ENCODE measurements at places on chromosomes 1 and 21.

DNA sequence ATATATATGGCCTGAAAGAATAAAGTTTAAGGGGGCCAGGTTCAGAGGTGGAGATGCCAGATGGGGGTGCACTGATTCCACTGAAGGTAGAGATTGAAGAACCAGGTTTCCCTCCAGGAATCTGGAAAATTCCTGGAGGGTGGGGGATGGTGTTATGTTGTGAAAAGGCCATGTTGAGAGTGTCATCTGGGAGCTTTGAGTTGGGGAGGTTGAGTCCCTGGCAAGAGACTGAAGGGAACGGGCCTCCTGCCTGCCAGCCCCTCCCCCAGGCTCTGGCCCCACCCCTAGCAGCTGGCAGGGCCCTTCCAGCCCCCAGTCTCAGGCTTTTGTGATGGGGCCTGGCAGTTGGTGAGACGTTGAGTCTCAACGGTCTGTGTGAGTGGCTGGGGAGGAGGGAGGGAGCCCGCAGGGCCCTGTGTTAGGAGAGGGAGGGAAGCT is 4.1 kb downstream of the PTPRU start:
- no peak for DNase-seq

DNA sequence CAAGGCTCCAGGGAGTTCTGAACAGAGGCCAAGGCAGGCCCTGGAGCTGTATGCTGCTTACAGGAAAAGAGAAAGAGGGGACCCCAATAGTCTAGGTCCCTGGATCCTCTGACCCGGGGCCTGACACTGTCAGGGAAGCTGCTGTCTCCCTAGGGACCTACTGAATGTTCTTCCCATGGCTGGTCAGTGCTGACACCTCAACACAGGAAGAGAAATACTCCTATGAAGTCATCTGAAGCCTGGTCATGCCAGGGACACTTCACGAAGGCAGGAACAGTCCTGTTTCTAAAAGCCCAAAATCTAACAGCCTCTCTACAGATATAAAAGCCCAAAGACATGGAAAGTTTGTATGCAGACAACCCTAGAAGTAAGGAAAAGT is 1.7 kb upstream of the LAD1 start:
- no peak for DNase-seq

DNA sequence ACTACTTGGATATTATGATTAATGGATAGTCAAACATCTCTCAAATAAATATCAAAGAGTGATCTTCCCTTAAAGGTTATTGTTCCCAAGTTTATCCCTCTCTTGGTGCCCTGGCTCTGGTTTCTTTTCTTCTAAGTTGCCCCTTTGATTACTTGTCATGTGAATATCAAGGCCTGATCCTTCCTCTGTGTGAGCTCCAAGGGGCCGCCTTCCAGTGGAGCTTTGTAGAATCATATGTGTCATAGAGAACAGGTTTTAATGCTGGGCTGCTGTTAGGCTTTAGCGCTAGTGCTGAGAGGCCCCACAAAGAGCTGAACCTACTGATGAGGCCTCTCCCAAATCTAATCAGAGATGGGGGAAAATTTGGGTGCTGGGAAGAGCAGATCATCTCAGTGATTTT is 25.5 kb downstream of the UCK2 start:
- no peak for DNase-seq

DNA sequence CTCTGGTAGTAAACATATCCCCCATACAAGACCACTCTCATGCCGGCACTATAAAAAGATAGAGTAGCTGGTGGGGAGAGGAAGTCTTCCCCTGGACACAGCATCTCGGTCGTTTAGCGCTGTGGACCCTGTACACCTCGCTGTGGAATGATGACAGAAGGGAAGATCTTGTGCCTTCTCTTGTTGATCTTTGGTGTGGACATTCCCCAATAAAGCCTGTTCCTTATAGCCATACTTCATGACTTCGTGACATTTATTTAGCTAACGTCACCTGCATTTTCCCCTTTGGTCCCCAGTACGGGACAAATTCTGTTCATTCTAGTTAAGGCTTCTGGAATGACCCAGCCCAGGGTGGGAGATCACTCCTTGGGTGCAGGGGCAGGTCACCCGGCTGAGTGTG is 24.9 kb upstream of the MAP10 start:
- no peak for DNase-seq

- DNase-seq = no peak
Measured at GRCh38 chr1:2318314-2319278, 72.8 kb downstream of the MORN1 start.

DNA sequence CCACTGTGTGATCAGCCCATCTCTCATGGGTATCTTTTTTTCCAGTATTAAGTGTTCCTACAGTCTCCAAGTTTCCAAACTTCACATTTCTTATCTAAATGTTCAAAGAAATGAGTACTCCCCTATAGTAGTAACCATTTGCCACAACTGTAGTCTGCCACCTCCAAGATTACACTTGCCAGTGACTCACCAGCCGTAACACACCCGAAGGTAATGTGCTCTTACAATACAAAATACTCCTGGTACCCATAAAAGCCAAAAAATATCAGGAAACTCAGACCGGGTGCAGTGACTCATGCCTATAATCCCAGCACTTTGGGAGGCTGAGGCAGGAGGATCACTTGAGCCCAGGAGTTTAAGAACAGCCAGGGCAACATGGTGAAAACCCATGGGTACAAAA is 20.5 kb upstream of the ZNF496 start:
- no peak for DNase-seq

- peak; percentile 9 for DNase-seq
Measured at GRCh38 chr1:47189844-47190508, at the start of gene PDZK1IP1. Gene PDZK1IP1, minus strand, starts transcription at chr1:47190036. Its CDS starts 104 bp downstream, at chr1:47189932.

- DNase-seq = no peak
Measured at GRCh38 chr1:74380252-74380651, 132.2 kb downstream of the LRRC53 start.

DNA sequence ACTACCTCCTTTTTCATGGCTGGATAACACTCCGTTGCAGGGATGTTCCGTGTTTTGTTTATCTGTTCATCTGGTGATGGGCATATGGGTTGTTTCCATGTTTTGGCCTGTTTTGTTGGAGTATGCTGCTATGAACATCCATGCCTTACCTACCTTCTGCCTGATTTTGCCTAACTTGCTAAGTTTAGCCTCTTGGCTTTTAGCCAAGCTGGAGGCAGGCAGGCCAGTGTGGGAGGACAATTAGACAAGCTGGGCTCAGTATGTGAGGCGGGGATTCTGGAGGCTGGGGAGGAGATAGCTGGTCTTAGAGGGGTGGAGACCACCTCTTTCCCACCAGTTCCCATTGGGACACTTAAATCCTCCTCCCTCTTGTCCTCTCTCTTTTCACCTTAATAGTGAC is 98.4 kb upstream of the WNT4 start:
- DNase-seq = no peak

DNA sequence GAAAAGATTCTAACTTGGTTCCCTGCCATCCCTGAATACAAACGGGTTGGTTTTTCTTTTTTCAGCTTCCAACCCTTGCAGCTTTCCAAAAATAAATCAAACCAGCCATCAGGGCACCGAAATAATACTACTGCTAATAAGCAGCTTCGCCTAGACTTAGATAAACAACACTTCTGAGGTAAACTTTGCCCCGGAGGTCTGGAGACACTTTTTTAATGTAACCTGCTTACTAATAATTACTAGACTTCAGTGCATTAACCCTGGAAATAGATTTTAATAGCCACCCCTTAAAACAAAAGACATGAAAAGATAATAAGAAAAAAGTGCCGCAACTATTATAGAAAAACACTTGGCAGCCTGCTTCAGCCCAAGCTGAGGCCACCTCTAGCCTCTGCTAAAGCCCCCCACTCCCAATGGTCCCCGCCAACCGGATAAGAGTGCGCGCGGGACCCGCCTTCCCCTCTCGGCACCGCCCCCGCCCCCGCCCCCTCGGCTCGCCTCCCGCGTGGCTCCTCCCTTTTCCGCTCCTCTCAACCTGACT is 405 bp upstream of the GADD45A start:
- no peak for DNase-seq

DNA sequence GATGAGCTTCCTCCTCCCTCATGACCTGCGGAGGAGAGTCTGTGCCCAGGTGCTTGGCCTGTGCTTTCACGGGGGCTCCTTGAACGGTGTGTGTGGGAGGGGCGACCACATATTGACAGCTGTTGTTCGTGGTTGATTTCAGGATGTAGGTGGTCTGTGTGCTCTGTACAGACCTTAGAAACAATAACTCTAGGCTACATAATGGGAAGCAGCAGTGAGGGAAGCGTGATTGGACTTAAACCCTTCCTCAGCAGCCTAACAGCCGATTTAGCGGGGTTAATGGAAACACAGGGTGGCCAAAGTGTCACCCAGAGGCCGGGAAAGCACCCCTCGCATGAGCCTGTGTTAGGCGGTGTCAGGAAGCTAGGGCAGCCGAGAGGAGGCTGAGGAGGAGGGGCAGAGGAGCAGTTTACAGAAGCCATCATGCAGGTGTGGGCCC is 56.0 kb downstream of the TBCE start:
- DNase-seq = peak; percentile 25

- DNase-seq = no peak
Measured at GRCh38 chr1:56758135-56758534, 61.1 kb downstream of the FYB2 start.

DNA sequence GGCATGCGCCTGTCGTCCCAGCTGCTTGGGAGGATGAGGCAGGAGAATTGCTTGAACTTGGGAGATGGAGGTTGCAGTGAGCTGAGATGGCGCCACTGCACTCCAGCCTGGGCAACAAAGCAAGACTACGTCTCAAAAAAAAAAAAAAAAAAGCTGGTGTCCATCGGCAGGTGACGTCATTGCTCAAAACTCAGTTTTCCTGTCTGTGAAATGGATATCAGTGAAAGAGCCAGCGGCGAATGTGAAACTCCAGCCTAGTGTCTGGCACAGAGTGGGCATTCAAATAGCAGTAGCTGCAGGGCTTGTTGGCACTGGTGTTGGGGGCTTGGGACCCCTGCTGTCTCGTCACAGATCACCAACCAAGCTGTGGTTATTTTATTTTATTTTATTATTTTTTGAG is 75.8 kb downstream of the NKAIN1 start:
- no peak for DNase-seq

GRCh38 chr1:225447650-225448089 is 19.8 kb upstream of the LBR start:
- no peak for DNase-seq
